Thyroid gland (tissue), 4 donors: ENCODE measurements at places on chromosomes 2 and 18.

GRCh38 chr2:37809525-37809924 lies 115.6 kb upstream of the RMDN2 start:
- peak; percentile 60 for DNase-seq

DNA sequence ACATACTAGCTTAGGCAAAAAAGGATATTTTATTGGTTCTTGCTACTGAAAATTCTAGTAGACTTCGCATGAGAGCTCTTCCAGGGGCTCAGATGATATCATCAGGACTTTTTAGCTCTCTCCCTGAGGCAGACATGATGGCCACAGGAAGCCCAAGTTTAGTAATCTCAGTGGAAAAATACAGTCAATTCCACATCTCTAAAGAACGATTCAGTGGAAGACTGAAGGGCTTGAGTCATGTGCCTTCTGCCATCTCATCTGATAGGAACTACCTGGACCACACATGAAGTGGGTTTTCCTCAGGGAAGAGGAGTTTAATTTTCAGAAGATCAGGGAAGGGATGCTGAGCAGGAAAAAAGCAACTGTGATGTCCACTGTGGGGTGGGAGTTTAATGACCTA lies 117.3 kb downstream of the TTC27 start:
- no peak for DNase-seq

- DNase-seq = no peak
These were observed 887.9 kb downstream of the NRXN1 start for GRCh38 chr2:50143822-50144575.

DNA sequence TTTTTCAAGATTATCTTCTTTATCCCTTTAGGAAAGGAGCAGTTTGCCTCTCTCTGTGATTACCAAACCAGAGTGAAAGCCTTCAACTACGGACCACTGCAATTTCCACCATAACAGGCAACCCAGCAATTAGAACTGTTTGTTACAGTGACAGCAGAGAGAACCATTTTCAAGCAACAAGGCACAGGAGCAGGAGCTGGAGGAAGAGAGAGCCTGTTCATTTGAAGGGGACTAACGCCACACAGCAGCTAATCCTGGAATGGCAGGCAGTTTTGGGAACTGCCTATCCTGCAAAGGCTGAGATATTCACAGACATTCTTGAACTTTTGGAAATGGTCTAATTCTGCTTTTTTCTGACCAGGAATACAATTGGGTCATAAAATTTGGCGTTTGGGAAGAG lies 1541.9 kb upstream of the PIK3C3 start:
- peak; percentile 48 for DNase-seq

DNA sequence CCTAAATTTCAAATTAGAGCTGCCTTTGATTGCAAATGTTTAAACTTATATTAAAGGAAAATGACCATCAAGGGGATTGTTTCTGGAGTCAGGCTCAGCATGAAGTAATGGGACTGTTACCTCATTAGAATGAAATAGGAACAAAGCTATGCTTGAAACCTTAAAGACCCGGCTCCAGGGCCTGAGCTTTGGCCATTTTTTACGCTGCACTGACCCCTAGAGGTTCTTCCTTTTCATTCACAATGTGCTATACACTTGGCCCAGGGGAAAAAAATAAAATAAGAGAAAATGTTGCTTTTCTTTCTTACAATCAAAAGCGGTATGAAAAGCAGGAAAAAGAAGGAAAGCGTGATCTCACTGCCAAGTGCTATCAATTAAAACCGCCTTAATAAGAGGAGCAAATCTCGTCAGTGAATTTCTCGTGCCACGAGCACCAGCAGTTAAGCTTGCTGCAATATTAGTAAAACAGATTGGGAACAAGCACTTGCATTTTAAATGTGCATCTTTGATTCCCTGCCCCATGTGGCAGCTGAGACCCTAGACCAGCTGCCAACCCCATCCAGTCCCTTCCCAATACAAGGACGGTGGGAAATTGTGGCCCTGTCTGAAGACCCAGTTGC lies 96.6 kb downstream of the MBD2 start:
- DNase-seq = no peak
